ENCODE measurements at places on chromosomes 11 and 22. TPM values are rescaled to one million over a fixed set of nuclear protein-coding genes. Genes with fewer than 3 reads are reported as not detected.

The SPON1 gene
- not detected for total RNA-seq

The RFPL2 gene
- 0.32 TPM for total RNA-seq

The GAL gene
- total RNA-seq = 1.5 TPM

The CD151 gene
- 523 TPM for total RNA-seq

The LRRC4C gene
- total RNA-seq = not detected

The SHANK3 gene
- total RNA-seq = 11.7 TPM

The HPX gene
- total RNA-seq = not detected

The SPECC1L gene
- total RNA-seq = 28.9 TPM

The APOA4 gene
- not detected for total RNA-seq
